ENCODE measurements at places on chromosomes 6 and 20. TPM values are rescaled to one million over a fixed set of nuclear protein-coding genes. Genes with fewer than 3 reads are reported as not detected.

Gene GCLC
- 40.9 TPM for total RNA-seq

Gene IMPG1
- not detected for total RNA-seq

Gene THBS2
- total RNA-seq: not detected

Gene FRS3
- total RNA-seq: 8.9 TPM

Gene SRXN1
- total RNA-seq: 7.4 TPM

Gene ELMO2
- total RNA-seq: 70.7 TPM

Gene OR2J3
- not detected for total RNA-seq

Gene SNPH
- total RNA-seq: 15.9 TPM

Gene SLC13A3
- not detected for total RNA-seq

Gene SPDEF
- total RNA-seq: not detected

DNA sequence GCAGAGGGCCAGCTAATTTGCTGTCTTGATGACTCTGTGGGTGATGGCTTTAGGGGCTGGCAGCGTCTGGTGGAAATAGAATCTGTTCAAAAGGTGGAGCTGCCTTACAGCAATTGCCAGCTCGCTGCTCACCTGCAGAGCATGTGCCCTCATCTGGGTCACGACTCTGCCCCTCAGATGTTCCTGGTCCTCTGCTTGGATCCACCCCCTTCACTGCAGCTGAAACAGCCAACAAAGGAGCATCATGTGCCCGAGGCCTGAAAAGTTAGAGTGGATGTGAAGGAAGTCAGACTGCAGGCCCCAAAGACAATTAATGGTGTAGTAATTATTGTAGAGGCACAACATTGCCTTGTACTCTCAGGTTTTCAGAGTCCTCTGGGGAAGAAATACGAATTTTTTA lies 19.9 kb downstream of the RREB1 start:
- H3K4me1 ChIP-seq: peaks cover 51% of the 10 kb centered on the region
- H3K27ac ChIP-seq: no peak overlapping the region
- DNase-seq: no peak
- H3K27me3 ChIP-seq: no peaks in the 10 kb centered on the region
- H3K36me3 ChIP-seq: no peaks in the 10 kb centered on the region
- H3K4me3 ChIP-seq: no peak overlapping the region

- H3K4me3 ChIP-seq: no peak overlapping the region
- H3K27ac ChIP-seq: no peak overlapping the region
- H3K27me3 ChIP-seq: no peaks in the 10 kb centered on the region
- no peak for DNase-seq
- no peaks in the 10 kb centered on the region for H3K36me3 ChIP-seq
Measured at GRCh38 chr20:4957939-4958362, 43.4 kb downstream of the SLC23A2 start.

- H3K36me3 ChIP-seq: no peaks in the 10 kb centered on the region
- H3K4me1 ChIP-seq: no peaks in the 10 kb centered on the region
- DNase-seq: no peak
- no peak overlapping the region for H3K27ac ChIP-seq
Measured at GRCh38 chr20:16216227-16216913, 356.9 kb downstream of the KIF16B start.

- no peak overlapping the region for H3K4me3 ChIP-seq
- no peak for DNase-seq
- no peaks in the 10 kb centered on the region for H3K27me3 ChIP-seq
- no peaks in the 10 kb centered on the region for H3K4me1 ChIP-seq
- H3K27ac ChIP-seq: no peak overlapping the region
Measured at GRCh38 chr6:139882234-139882633, 507.8 kb upstream of the CITED2 start.

DNA sequence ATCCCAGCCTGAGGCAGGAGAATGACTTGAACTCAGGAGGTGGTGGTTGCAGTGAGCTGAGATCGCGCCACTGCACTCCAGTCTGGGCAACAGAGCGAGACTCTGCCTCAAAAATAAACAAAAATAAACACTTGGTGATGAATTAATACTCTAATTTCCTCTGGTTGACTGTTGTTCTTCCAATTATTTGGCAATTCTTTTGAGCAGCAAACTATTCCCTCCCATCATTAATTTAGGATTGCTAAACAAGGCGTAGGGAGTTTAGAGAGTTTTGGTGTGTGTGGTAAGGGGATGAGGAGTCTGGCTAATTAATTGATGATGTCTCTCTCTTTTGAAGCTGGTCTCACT lies 2.7 kb upstream of the ID1 start:
- peaks cover 29% of the 10 kb centered on the region for H3K4me1 ChIP-seq
- no peak overlapping the region for H3K4me3 ChIP-seq
- DNase-seq: no peak
- no peaks in the 10 kb centered on the region for H3K36me3 ChIP-seq
- H3K27ac ChIP-seq: no peak overlapping the region

- peaks cover 10% of the 10 kb centered on the region for H3K4me1 ChIP-seq
- no peaks in the 10 kb centered on the region for H3K36me3 ChIP-seq
- H3K27ac ChIP-seq: no peak overlapping the region
- DNase-seq: no peak
- H3K4me3 ChIP-seq: no peak overlapping the region
Measured at GRCh38 chr20:50788045-50788991, 6.5 kb upstream of the BCAS4 start.

DNA sequence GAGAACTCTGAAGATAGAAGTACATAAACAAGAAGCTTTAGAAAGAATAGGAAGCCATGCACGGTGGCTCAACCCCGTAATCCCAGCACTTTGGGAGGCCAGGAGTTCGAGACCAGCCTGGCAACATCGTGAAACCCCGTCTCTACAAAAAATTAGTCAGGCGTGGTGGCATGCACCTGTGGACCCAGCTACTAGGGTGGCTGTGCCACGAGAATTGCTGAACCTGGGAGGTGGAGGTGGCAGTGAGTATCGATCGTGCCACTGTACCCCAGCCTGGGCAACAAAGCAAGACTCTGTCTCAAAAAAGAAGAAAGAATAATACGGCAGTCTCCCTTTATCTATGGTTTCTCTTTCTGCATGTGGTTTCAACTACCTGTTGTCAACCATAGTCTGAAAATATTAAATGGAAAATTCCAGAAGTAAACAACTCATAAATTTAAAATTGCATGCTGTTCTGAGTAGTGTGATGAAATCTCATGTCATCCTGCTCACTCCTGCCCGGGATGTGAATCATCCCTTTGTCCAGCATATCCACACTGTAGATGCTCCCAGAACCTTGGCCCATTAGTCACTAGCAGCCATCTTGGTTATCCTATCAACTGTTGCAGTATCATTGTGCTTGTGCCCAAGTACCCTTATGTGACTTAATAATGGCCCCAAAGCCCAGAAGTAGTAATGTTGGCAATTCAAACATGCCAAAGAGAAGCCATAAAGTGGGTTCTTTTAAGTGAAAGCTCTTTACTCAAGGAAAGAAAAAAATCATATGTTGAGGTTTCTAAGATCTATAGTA lies 22.1 kb downstream of the DEK start:
- H3K4me1 ChIP-seq: peaks cover 28% of the 10 kb centered on the region
- H3K36me3 ChIP-seq: peaks cover 17% of the 10 kb centered on the region
- no peak overlapping the region for H3K27ac ChIP-seq
- H3K27me3 ChIP-seq: no peaks in the 10 kb centered on the region

DNA sequence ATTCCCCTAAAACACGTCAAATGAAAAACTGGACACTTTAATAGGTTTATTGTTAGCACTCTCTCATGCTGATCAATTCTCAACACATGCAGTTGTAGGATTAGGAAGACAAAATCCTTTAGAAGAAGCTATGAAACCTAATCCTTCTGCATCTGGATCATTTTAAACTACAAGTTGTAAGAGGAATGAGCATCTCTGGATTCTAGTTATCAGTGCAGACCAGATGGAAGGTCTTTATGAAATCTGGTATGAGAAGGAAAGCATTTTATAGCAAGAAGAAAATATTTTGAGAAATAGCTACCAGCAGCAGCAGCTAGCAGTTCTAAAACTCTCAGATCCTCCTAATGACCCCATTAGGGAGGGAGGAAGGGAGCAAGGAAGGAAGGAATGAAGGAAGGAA lies 4.1 kb downstream of the HTR1E start:
- DNase-seq: no peak
- no peak overlapping the region for H3K4me3 ChIP-seq
- H3K27ac ChIP-seq: no peak overlapping the region
- H3K4me1 ChIP-seq: no peaks in the 10 kb centered on the region
- no peaks in the 10 kb centered on the region for H3K36me3 ChIP-seq

- H3K27me3 ChIP-seq: no peaks in the 10 kb centered on the region
- H3K4me1 ChIP-seq: no peaks in the 10 kb centered on the region
- no peaks in the 10 kb centered on the region for H3K36me3 ChIP-seq
Measured at GRCh38 chr6:90328004-90328403, 31.4 kb upstream of the BACH2 start.

- H3K36me3 ChIP-seq: no peaks in the 10 kb centered on the region
- H3K27ac ChIP-seq: no peak overlapping the region
- no peak overlapping the region for H3K4me3 ChIP-seq
- H3K4me1 ChIP-seq: no peaks in the 10 kb centered on the region
- DNase-seq: no peak
- H3K27me3 ChIP-seq: no peaks in the 10 kb centered on the region
Measured at GRCh38 chr6:103672169-103672568, 1187.5 kb downstream of the HACE1 start.

DNA sequence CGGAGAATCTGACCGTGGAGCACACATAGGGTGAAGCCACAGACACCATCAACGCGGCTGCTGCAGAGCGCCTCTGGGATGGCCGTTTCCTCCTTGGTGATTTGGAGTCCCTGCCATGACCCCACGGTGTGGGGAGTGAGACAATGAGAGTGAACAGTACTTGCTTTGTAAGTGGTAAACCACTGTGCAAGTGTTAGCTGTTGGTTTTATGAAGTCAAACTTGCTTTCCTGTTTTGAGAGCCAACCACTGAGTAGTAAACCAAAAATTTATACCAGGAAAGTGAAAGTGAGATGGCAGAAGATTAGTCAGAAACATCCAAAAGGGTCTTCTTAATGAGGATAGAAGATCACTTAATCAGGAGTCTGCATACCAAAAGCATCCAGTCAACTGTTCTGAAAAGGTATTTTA lies 160.7 kb downstream of the FOXC1 start:
- H3K4me3 ChIP-seq: no peak overlapping the region
- peak; percentile 24 for DNase-seq
- peaks cover 27% of the 10 kb centered on the region for H3K4me1 ChIP-seq
- H3K27me3 ChIP-seq: no peaks in the 10 kb centered on the region
- no peaks in the 10 kb centered on the region for H3K36me3 ChIP-seq
- no peak overlapping the region for H3K27ac ChIP-seq

GRCh38 chr6:106538145-106538544 lies 91.2 kb downstream of the RTN4IP1 start:
- DNase-seq: no peak
- no peaks in the 10 kb centered on the region for H3K27me3 ChIP-seq
- peaks cover 59% of the 10 kb centered on the region for H3K4me1 ChIP-seq
- peaks cover 7% of the 10 kb centered on the region for H3K36me3 ChIP-seq

DNA sequence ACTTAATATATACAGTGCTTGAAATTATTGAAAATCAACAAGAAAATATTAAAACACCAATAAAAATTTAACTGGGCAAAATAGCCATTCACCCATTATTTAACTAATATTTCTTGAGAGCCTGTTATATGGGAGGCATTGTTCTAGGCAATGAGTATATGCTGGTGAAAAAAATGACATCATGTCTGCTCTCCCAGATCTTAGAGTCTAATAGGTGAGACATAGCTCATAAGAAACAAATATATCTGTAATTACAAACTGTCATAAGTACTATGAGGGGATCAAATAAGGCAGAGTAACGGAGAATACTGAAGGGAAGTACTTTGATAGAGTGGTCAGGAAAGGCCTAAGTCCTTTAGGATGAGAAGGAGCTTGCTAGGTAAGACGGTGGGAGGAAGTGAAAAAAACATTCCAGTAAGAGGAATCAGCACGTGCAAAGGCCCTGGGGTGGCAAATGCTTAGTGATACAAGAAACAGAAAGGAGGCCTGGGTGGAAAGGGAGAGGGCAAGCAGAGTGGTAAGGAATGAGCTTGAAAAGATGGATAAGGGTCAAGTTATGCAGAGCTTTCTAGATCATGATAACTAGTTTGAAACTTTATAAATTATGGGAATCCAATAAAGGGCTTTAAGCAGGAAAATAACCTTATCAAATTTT lies 12.2 kb upstream of the FYN start:
- no peak overlapping the region for H3K27ac ChIP-seq
- no peak overlapping the region for H3K4me3 ChIP-seq
- H3K36me3 ChIP-seq: no peaks in the 10 kb centered on the region
- DNase-seq: no peak
- H3K27me3 ChIP-seq: no peaks in the 10 kb centered on the region
- H3K4me1 ChIP-seq: no peaks in the 10 kb centered on the region

- H3K4me3 ChIP-seq: no peak overlapping the region
- peaks cover 6% of the 10 kb centered on the region for H3K27me3 ChIP-seq
- DNase-seq: no peak
- no peaks in the 10 kb centered on the region for H3K4me1 ChIP-seq
- no peaks in the 10 kb centered on the region for H3K36me3 ChIP-seq
Measured at GRCh38 chr20:58094160-58094559, 134.3 kb downstream of the ANKRD60 start.

GRCh38 chr6:135525594-135525993 lies 28.1 kb upstream of the AHI1 start:
- no peaks in the 10 kb centered on the region for H3K4me1 ChIP-seq
- DNase-seq: no peak
- H3K4me3 ChIP-seq: no peak overlapping the region

DNA sequence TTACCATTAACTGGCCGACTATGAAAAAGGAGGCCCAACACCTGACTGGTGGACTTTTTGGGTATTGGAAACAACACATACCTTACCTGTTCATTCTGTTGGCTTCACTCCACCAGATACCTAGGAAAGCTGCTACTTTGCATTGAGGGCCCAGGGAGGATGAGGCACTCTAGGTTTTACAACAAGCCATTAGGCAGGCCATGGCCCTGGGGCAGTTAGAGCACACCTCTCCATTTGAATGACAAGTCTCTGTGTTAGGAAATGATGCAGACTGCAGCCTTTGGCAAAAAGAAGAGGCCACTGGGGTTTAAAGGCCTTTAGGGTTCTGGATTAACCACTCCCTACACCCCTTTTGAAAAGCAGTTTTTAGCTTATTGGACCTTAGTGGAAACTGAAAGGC lies 144.3 kb downstream of the OR2B2 start:
- no peaks in the 10 kb centered on the region for H3K36me3 ChIP-seq
- no peak for DNase-seq
- no peak overlapping the region for H3K27ac ChIP-seq
- peaks cover 11% of the 10 kb centered on the region for H3K4me1 ChIP-seq

DNA sequence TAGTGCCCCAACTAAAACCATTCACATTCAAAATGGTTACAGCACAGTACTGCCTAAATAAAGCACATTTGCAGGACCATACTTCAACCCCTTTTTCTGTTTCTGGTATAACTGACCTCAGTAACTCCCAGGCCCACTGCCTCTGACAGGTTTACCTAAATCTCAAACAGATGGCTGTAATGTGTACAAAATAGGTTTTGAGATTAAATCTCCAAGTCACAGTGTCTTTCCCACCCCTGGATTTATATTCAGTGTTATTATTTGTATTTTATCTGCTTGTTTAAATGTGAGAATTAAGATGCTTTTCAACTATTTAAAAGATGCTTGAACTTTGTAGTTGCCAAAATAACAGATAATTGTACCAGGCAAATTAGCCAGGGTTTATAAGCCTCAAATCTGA lies 4.7 kb upstream of the KIF6 start:
- no peaks in the 10 kb centered on the region for H3K4me1 ChIP-seq
- no peaks in the 10 kb centered on the region for H3K27me3 ChIP-seq
- DNase-seq: no peak
- H3K36me3 ChIP-seq: no peaks in the 10 kb centered on the region
